ENCODE measurements at places on chromosomes 6 and 20. TPM values are rescaled to one million over a fixed set of nuclear protein-coding genes. Genes with fewer than 3 reads are reported as not detected.

- DNase-seq = no peak
Observed at GRCh38 chr6:43982084-43982625, 145.1 kb downstream of the MRPL14 start.

The OPRL1 gene
- total RNA-seq = 1.2 TPM

The FOXS1 gene
- total RNA-seq = not detected

GRCh38 chr20:10672624-10673127 lies 1.1 kb downstream of the JAG1 start:
- DNase-seq = peak; percentile 55

GRCh38 chr6:118930680-118931079 lies 4.3 kb downstream of the MCM9 start:
- no peak for DNase-seq

- DNase-seq = no peak
Observed at GRCh38 chr6:45663251-45664221, 285.8 kb upstream of the SUPT3H start.

Data from HT-29 (cell line).